ENCODE measurements at places on chromosomes 11 and 22.
A peak's percentile ranks its signal among the peaks of the same experiment; 100 is the strongest.

- DNase-seq, result no peak
Measured at GRCh38 chr11:1630271-1630670, 696 bp downstream of the KRTAP5-5 start.

- DNase-seq, result no peak
Measured at GRCh38 chr11:68279676-68280075, 7.9 kb upstream of the C11orf24 start.

GRCh38 chr11:130771708-130772107 is 144.6 kb downstream of the SNX19 start:
- no peak for DNase-seq

- DNase-seq, result no peak
Measured at GRCh38 chr22:28983788-28984441, 77.7 kb downstream of the C22orf31 start.

GRCh38 chr11:26846227-26846626 is 124.4 kb upstream of the SLC5A12 start:
- DNase-seq, result no peak

GRCh38 chr22:23681026-23681809 is 9.6 kb upstream of the RGL4 start:
- no peak for DNase-seq

- DNase-seq, result no peak
Measured at GRCh38 chr11:2791521-2792380, 92.0 kb upstream of the KCNQ1OT1 start.

- no peak for DNase-seq
Measured at GRCh38 chr22:41557401-41558240, 3.2 kb upstream of the CSDC2 start.

DNA sequence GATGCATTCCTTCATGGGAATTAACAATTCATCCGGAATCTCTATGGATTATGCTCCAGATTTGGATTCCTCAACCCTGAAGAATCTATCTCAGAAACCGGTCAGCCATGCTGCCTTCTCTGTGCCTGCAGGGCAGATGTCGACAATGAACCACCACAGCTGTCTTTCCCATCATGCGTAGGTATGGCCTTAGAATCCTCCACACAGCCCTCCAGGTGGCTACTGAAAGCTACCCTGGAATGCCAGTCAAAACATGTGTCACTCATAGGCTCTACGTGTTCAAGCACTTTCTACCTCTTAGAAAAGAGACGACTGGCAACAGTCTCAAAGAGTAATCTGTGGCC is 19.4 kb downstream of the MAML2 start:
- no peak for DNase-seq

DNA sequence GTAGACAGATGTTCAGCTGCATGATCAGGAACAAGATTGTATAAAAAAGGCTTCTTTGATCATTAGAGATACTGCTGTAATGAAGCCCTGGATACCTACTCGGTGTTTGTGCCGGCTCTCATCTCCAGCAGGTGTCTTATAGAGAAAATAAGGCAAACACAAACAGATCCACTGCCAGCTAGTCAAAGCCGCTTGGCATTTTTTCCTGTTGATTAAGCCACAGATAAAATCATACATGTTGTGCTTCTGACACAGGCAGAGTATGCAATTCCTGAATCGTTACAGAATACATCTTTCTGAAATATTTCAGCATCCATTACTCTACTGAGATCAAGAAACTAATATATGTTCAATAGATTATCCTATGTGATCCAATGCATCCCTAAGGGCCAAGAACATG is 206.9 kb downstream of the CADM1 start:
- DNase-seq, result no peak

- DNase-seq, result peak; percentile 83
Measured at GRCh38 chr22:25447686-25448434, 116.6 kb upstream of the GRK3 start.

- DNase-seq, result no peak
Measured at GRCh38 chr22:43862074-43862881, at the start of gene SULT4A1. SULT4A1 (minus strand) TSS chr22:43862513; CDS start chr22:43862382, 131 bp downstream.

DNA sequence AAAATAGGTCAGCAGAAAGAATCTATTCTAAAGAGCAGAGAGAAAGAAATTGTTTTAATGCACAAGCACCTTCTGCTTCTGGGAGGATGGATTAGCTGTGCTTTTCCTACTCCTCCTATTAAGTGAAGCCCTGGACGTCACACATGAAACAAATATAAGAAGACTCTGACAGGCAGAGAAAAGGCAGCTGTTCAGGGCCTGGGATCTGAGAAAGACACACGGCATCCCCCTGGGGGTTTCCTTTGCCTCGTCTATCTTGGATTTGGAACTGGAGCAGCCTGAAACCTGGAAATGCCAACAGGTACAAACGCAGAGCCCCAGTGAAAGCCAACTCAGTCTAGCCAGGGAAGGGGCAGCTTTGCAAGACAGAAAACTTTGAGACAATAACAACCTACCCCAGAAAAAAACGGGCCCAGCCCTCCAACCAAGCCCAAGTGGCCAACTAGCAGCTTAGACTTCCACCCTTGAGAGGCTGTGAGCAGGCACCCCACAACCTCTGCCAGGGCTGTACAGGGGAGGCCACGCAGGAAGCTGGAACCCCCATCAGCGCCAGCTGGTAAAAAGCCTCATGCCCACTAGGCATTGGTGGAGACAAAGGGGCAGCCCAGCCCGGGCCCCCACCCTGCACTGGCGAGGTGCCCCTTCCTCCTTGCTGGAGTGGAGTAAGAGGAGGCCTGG is 7.3 kb downstream of the CERK start:
- DNase-seq, result no peak

DNA sequence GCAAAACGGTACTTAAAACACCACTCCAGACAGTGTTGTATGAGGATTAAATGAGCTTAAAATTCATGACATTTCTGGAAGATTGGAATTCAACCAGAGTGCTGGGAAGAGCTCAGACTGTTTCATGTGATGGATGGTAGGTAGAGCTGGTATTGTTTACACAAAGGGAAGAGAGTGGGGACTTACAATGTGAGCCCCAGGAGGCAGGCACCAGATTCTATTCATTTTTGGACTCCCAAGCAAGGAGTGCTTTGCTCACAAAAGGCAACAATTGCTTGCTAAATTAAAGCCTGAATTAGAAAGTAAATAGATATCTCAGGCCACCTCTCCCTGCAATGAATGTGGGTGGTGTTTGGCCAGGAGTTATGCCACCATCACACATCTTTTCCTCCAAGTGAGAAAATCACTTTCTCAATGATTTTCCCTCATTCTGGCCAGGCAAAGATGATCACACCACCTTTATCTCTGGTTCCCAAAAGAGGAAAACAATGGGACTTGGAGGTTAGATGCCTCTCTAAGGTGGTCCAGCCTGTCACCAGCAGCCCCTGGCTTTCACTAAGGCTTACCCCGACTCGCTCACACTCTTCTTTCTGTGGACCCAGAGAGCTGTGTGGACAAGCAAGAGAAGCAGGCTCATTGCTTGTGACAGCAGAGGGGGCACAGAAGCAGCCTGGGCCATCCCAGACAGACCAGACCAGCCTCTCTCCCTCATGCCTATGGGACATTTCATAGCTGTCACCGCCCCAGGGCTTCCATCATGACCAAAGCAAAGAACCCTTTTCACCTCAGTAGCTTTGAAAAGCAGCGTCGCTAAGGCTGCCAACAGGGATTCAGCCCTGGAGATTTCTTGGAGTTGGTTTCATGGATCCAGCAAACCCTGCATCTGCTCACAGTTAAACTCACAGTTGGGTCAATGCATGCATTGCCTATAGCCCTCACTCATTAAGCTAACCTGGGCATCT is 63.5 kb upstream of the DRD2 start:
- no peak for DNase-seq

- no peak for DNase-seq
Measured at GRCh38 chr11:47948137-47948536, 32.2 kb upstream of the PTPRJ start.

DNA sequence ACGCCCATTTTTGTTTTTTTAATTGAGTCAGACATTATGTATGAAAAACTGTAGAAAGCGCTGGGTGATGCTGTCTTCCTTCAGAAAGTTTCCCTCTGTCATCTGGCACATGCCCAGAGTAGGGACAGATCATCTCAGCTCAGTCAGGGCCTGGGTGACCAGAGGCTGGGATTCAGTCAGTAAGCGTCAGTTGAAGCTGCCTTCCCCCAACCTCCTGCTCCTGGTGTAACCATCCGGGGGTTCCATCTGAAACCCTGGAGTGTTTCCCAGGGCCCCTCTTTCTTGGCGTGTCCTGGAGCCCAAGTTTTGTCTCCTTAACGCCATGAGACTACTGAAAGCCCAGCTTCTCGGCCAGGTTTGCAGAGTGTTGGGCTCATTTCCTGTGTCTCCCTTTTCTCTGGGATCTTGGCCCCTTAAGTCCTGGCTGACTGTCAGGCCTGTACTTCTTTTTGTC is 10.7 kb downstream of the PPFIA1 start:
- DNase-seq, result no peak

DNA sequence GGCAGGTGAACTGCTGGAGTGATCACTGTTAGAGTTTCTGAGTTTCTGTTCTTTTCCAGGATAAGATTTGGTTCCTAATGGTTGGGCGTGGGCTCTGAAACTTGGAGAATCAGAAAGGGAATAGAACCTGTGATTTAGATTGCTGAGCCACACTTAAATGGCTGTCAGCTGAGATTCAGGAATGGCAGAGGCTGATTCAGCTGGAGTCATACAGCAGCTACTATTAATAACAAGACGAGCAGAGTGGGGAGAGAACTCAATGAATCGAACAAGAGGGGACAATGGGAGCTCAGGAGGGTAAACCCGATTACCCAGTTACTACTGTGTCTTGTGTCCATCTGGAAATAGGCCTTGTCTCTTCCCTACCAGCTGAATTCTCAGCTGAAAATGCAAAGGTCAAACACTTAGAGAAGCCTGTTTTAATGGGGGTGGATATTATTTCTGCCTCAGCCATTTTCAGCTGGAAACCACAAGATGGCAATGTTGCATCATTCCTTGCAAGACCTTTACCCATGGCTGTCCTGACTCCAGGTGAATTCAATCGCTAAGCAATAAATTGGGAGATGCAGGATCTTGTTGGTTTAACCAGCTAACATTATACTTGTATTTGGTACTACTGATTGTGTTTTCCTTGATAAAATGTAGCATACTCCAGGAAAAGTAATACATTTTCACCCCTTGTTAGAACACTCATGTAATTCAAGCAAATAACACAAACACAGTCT is 104.5 kb upstream of the RAG2 start:
- DNase-seq, result peak; percentile 59

DNA sequence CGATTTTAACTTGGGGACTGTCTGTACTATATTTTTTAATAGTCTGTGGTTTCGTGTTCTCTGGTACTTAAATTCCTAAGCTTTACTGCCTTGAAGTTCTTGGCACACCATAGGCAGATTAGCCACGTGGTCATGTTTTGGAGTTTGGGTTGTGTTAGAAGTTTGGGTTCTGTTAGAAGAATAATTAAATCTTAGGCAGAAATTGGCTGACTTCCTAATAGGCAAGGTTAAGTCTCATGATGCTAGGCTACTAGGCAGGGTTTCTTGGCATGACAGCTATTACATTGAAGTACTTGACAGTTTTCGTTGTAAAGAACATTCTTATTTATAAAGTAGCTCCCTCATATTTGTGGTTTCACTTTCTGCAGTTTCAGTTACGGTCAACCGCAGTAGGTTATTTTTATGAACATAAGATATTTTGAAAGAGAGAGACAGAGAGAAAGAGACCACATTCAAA is 30.0 kb upstream of the MMP7 start:
- peak; percentile 4 for DNase-seq

GRCh38 chr11:118915941-118916841 is 9.5 kb downstream of the BCL9L start:
- DNase-seq, result no peak

DNA sequence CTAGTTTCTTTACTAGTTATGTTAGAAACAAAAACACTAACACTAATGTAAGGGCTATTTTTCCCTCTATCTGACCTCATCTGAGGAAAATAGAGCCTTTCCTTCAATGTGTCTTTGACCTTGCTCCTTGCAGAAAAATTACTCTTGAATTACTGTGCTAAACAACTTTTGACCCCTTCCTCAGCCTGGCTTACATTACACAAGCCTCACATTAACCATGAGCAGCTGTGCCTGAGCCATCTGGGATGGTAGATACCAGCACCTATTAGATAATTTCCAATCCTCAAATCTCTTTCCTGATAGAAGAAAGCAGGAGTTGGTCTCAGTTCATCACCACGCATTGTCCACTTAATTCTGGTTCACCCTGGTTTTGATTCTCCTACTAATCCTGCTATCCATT is 134.4 kb upstream of the NCAM1 start:
- DNase-seq, result no peak

- DNase-seq, result no peak
Measured at GRCh38 chr11:68934321-68934645, 30.6 kb downstream of the IGHMBP2 start.

- DNase-seq, result no peak
Measured at GRCh38 chr11:126139111-126140091, 72.0 kb downstream of the RPUSD4 start.

- peak; percentile 27 for DNase-seq
Measured at GRCh38 chr11:129960216-129961214, 42.1 kb downstream of the PRDM10 start.

DNA sequence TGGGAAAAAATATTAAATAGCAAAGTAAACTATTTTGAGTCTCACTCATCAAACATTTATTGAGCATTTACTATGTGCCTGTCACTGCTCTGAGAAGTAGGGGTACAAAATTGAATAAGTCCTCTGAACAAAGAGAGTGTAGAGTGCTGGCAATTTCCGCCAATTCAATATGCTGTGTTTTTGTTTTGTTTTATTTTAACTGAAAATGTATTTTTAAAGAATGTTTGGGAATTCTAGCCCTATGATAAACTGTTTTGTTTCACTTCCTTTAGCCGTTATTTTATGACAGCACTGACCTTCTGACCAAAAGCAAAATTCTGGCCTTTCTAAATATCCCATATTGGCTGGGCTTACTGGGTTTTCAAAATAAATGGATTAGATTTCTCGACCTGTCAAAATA is 64.7 kb upstream of the LMO2 start:
- DNase-seq, result no peak

DNA sequence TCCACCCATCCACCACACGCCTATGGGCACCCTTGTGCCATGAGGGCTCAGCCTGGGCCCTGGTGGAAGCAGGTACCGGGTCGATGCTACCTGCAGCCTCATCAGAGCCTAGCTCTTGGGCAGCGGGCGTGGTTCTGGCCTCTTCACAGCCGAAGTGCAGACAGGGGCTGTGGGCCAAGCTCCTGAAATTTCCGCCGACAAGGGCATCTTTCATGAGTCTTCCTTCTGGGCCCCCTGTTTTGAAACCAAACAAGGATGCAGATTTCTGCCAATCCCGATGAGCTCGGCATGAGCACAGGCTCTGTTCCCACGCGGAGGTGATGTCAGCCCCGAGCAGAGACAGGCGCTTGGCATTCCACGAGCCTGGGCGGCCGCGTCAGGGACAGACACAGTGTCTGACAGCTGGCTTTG is 22.6 kb upstream of the MGAT3 start:
- DNase-seq, result no peak

All from CD14-positive monocyte (primary cell).